Natural killer cell (primary cell): ENCODE measurements at places on chromosomes 5 and 9.
A peak's percentile ranks its signal among the peaks of the same experiment; 100 is the strongest.

DNA sequence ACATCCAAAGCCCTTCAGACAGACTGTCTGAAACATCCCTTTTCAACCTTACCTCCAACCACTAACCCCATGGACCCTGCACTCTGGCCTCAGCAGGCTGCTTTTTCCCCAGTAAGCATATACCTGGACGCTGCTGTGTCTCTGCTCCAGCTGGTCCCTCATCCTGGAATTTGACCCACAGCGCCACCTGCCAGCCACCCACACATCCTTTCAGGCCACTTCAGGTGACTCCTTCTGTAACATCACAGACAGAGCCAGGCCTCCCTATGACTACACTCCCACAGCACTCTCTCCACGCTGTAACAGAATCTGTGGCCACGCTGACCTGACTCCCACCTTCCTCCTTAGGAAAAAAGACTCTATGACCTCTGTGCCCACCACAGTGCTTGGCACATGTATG lies 3.4 kb downstream of the MGAT1 start:
- DNase-seq = no peak

DNA sequence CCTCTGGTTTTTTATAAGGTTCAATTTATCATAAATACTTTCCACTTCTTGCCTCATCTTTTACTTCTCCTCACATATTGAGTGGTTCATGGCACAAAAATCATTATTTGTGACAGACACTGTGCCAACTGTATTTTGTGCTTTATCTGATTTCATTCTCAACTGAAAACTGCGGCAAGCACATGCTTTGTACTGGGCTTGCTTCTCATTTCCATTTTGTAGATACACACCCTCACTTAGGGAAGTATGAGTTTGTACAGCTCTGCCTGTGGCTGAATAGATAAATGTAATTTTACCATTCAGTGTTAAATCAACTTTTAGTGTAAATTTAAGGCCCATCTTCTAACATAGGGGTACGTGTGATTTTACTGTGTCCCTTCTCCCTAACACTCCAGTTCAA lies 83.6 kb downstream of the ANXA2R start:
- peak; percentile 1 for DNase-seq

GRCh38 chr9:109101810-109102209 lies 17.9 kb downstream of the TMEM245 start:
- peak; percentile 68 for DNase-seq

DNA sequence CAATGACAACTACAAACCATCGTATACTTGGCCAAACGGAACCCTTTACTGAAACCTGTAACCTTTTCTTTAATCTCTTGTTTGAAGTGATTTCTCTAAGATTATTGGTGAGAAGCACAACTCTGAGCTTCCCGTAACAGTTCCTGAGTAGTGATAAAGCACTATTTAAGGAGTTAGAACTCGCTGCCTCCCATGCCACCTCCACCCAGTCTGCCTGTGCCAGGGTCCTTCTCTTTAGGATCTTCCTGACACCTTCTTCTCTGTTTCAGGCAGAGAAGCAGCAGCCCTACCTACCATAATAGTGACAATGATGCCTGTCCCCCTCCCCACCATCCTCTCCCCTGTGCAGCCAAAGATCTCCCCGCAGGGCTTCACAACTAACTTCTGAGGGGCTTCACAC lies 330.6 kb downstream of the ZSWIM6 start:
- no peak for DNase-seq

GRCh38 chr5:104372796-104373195 lies 810.2 kb upstream of the NUDT12 start:
- DNase-seq = no peak

- DNase-seq = no peak
Measured at GRCh38 chr5:111966290-111966689, 209.3 kb upstream of the NREP start.

DNA sequence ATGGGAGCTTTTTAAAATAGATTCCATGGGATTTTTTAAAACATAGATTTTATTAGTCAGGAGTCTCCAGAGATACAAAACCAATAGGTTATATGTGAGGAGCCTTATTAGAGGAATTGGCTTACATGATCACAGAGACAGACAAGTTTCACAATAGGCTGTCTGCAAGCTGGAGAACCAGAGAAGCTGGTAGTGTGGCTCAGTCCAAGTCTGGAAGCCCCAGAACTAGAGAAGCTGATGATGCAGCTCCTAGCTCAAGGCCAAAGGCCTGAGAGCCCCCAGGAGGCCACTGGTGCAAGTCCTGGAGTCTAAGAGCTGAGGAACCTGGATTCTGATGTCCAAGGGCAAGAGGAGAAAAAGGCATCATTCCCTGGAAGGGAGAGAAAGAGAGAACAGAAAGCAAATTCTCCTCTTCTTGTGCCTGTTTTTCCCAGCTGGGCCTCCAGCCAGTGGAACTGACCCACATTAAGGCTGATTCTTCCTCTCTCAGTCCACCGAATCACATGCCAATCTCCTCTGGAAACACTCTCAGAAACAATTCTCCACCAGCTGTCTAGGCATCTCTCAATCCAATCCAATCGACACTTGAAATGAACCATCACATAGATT lies 59.3 kb downstream of the AHRR start:
- no peak for DNase-seq

DNA sequence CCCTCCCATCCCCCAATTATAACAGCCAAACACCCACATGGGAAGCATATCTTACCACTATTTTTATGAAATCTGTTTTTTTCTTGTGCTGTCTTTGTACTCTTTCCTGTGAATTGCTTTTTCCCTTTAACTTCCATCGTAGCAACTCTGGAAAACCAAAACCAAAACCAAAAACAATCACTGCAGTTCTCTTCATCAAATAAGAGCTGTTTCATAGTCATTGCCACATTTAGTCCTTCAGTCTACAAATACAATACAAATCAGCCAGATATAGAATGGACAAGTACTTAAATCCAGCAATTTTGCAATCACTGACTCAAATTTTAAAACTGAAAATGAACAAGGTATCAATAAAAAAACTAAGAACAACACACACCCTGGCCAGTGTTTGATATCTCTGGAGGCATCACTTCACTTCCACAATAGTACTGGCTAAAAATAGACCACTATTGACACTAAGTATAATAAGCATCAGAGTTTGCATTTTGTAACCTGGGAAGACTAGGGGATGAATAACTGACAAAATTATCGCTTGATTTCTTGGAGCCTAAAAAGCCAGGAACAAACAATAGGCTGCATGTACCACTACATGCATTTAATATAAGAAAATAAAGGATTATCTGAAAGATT lies 5.4 kb downstream of the PUM3 start:
- DNase-seq = no peak

DNA sequence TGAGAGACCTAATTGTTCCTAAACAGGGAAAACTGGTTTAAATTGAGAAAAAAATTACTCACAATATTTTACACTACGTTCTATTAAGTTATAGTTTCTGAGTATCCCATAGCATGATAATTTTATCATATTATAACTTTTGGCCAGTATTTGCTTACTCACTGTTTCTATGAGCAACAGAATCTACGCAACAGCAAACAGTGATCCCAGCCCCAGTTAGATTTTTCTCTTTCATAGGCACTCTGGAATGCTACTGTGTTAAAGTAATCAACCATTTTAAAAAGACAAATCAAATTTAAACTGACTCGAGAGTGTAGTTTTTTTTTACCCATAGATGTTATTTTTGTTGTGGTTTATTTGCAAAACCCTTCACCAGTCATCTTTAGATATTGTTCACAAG lies 107.2 kb downstream of the XRCC4 start:
- no peak for DNase-seq

DNA sequence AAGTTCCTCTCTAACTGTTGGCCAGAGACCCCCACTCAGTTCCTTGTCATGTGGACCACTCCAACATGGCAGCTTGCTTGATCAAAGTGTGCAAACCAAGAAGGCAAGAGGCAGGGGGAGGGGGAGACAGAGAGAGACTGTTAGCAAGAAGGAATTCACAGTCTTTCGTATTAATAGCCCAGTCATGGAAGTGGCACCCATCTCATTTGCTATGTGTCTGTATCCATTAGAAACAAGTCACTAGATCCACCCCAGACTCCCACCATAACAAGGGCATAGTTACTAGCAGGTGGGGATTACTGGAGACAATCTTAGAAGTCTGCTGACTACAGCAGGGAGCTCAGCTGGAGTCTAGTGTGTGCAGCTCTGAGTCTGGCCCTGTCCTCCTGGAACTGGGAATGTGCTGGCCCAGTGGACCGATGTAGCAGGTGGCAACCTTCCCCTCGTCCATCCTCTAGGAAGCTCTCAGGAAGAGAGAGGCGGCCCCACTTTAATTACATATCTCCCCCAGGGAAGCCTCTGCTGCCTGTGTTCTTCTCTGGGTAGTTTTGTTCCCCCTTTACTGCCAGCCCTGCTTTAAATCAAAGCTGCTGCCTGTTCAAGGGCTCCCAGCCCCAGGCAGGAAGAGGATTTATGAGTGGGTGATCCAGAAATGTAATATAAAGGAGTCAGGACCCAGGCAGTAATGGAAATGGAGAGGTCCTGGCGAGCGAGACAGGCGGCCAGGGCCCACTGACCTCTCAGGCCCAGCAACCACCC lies 47.8 kb upstream of the ALDH1B1 start:
- DNase-seq = no peak

DNA sequence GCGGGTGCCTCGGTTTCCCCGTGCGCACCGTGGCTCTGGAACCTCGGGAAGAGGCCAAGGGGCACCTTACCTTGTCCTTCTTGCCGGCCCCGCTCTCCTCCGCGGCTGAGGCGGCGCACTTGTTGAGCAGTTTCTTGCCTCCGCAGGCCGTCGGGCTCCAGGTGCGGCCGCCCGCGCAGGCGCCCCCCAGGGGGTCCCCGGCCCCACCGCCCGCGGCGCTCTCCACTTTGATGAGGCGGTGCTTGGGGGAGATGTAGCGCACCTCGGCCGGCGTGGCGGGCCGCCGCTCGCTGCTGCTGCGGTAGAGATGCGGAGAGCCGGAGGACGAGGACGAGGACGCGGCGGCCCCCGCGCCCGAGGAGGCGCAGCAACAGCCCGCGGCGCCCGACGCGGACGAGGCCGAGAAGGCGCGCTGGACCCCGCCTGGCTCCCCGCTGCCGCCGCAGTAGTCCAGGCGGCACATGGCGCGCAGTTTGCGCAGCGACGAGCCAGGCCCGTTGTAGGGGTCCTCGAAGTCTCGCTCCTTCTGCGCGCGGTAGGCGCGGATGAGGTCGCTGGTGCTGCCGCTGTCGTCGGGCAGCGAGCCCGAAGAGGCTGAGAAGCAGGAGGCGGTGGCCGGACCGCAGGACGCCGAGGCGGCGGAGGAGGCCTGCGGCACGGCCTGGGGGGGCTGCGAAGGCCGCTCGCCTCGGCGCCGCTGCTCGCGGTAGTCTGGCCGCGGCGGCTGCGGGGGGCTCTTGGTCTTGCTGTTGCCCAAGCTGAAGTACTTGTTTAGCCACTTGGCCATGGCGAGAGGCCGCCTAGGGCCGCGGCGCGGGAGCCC lies 957 bp downstream of the SHB start:
- peak; percentile 41 for DNase-seq

- peak; percentile 73 for DNase-seq
Measured at GRCh38 chr5:119318256-119318894, 37.4 kb upstream of the TNFAIP8 start.

GRCh38 chr9:106994463-106994862 lies 131.5 kb downstream of the ZNF462 start:
- DNase-seq = no peak

- DNase-seq = no peak
Measured at GRCh38 chr9:437574-438001, 222.9 kb downstream of the DOCK8 start.

DNA sequence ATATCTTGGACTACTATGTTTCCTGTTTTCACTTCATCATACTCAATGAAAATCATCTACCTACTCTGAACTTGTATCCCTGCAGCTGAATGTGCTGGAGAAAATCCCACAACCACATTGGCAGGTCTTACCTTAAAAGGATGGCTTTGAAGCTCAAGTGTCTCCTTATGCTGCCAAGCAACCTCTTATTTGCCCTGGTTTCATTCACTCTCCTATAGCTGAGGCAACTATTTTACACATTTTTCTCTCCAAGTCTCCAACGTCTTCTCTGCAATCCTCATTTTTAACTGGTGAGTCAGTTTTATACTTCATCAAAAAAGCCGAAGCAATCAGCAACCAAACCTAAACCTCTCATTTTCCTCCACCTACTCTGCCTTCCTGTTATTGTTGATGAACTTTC lies 49.7 kb downstream of the POU4F3 start:
- DNase-seq = no peak

GRCh38 chr5:371811-372555 lies 50.5 kb downstream of the AHRR start:
- no peak for DNase-seq

GRCh38 chr5:117054911-117055310 lies 480.3 kb upstream of the SEMA6A start:
- no peak for DNase-seq

GRCh38 chr5:96282020-96282419 lies 151.0 kb downstream of the PCSK1 start:
- no peak for DNase-seq

DNA sequence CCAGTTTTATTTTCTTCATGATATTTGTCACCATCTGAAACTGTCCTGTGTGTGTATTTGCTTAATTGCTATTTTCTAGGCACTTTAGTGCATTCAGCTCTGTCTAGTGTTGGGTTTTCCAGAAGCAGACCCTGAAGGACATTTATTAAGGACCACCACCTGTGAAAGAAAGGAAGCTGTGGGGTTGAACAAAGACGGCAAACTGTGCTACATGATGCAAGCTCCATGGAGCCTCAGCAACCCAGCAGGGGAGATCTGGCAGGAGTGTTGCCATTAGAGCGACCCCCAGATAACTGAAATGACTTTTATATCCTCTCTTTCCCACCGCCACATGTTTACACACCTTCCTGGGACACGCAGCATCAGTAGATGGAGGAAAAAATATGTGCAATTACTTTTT lies 125.5 kb downstream of the GABRB2 start:
- DNase-seq = no peak

DNA sequence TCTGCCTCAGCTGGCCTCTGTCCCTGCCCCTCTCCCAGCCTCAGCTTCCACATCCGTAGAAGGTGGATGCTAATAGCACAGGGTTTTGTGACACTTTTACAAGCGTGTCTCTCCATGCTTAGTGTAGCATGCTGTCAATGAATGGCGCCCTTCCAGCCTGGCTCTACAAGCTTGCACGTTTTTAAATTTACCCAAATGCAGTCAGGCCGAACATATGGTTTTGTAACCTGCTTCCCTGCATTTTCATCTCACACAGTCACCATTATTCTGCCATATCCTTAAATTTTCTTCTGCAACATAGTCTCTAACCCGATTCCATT lies 28.8 kb downstream of the FAM163B start:
- DNase-seq = no peak

- DNase-seq = no peak
Measured at GRCh38 chr5:160348080-160348479, 22.3 kb downstream of the C1QTNF2 start.

- DNase-seq = no peak
Measured at GRCh38 chr9:93586290-93587057, 10.1 kb downstream of the PHF2 start.
